SJSA1 (cell line): ENCODE measurements at places on chromosomes 12 and 14. TPM values are rescaled to one million over a fixed set of nuclear protein-coding genes. Genes with fewer than 3 reads are reported as not detected.

SPTB gene
- total RNA-seq: 1.1 and 2.0 TPM in 2 replicates

CARMIL3 gene
- not detected in 2 replicates for total RNA-seq

GRCh38 chr14:22336031-22336430 is 253.0 kb downstream of the DAD1 start:
- no peak for DNase-seq

SERPINA3 gene
- 0.13 and 0.95 TPM in 2 replicates for total RNA-seq

DNA sequence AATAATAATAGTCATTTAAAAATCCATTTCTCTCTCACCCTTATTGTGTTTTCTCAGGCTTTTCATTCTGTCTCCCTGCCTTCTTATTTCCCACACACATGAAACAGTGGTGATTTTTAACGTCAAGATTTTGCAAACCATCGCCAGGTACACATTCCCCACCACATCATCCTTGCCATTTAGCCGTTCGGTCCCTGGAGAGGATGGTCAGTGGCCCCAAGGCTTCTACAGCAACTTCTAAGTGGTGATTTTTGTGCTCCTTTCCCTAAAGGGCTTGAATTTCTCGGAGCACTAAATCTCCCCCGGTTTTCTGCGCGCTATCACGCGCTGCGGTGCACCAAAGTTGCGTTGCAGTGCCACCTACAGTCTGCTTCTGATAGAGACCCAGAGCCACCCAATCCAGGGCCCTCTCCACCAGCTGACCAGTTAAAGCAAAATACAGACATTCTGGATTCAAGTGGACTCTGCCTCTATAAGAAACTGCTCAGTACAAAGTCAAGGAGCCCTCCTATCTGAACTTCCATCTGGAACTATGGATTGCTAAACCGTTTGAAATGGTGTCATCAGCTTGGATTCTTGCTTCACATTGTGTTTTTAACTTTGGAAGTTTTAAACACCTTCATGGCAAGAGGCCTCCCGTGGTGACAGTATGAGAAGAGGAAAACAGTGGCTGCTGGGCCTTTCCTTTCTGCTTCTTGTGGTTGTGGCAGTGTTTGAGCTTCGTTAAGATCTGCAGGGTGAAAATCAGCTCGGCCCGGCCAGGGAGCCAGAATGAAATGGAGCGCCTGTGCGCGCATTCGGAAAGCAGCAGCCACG is 234.0 kb downstream of the SPTSSA start:
- peak; percentile 25 for DNase-seq

DNA sequence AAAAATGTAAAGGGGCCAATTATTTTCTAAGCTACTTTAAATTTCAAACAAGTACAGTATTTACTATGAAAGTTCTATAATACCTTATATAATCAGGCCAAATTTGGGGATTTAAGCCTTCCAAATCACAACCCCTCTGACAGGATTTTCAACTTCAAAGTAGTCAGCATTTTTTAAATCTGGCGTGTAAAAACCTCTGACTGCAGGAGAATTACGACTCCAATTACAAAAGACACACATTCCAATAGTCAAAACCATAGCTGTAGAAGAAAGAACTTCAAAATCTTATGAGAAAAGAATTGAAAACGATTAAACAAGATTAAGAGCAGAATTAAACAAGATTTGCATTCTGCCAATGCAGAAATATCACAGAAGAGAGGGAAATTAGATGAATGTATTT is 12.7 kb downstream of the OSBPL8 start:
- no peak for DNase-seq

DNA sequence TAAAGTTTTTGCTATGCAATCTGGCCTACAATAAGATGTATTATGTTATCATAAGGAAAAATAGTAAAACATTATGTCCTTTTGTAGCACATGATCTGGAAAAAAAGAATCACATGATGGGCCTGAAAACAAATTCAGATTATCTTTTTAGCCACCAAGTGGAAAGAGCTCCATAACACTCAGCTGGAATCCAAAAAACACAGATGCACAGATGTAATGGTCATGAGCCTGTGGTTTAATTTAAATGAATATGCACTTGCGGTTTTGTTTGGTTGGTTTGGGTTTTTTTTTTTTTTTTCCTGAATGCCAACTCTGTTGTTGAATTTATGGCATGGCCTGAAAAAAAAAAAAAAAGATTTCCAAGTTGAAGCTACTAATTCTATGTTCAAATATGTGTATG is 4.1 kb downstream of the KCNC2 start:
- DNase-seq: no peak

DNA sequence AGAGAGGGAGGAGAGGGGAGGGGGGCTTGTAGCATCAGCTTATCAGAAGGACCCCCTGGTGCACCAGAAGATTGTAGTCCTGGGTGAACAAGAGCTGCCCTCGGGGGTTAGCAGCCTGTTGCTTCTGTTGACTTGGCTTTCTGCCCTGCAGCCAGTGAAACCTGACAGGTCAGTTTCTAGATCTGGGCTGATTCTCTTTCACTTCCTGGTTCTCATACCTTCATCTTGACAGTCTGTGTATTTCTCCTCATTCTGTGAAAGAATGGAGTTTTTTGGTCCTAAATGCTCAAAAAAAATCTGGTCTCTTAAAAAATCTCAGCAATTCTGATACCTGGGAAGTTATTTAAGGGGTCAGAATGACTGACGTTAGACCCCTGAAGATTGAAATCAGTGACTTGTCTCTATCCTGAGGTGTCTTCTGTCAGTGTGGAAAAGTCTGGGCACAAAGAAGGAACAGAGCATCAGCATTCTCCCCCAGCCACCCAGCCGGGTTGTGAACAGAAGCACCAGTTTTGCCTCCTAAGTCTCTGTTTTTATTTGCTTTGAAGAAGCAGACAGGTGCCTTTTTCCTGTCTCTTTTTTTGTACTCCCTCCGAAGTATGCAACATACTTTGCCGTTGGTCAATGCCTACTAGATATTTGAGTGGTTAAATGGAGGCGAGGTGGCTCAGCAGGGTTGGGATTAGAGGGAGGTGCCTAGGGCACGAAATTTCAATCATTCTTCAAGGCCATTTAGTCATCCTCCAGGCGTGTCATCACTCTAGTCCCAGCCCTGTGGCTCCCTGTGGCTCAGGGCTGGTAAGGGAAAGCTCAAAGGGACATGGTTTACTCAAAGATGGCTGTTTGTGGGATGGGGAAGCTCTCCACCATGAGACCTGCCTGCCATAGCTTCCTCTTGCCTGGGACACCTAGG is 24.0 kb downstream of the TTC9 start:
- peak; percentile 43 for DNase-seq
